ENCODE measurements at places on chromosomes 13 and 19.

DNA sequence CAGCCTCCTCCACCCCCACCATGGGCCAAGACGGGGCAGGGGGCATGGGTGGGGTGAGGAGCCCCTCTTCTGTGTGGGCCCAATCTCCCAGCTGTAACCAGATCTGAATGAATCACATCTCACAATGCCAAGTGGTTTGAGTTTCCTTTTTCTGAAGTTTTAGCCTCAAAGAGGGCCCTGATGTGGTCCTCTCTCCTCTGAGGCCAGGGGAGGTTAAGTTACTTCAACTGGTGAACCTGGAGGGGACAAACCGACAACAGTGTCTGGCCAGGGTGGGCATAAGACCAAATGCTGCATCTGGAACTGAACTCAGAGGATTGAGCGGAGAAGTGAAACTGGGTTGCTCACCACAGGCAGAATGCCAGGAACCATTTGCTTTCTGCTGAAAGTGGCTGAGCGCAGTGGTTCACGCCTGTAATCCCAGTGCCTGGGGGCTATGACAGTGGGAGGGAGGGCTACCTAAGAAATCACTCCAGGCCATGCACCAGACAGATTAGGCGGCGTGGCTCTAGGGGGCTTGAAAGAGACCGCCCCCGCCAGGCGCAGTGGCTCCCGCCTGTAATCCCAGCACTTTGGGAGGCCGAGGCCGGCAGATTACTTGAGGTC, 15.4 kb upstream of the IRGC start:
- H3K4me3 ChIP-seq: peak overlapping the region; percentile 86
- peaks cover 2% of the 10 kb centered on the region for H3K36me3 ChIP-seq
- H3K27me3 ChIP-seq: peaks cover 23% of the 10 kb centered on the region

DNA sequence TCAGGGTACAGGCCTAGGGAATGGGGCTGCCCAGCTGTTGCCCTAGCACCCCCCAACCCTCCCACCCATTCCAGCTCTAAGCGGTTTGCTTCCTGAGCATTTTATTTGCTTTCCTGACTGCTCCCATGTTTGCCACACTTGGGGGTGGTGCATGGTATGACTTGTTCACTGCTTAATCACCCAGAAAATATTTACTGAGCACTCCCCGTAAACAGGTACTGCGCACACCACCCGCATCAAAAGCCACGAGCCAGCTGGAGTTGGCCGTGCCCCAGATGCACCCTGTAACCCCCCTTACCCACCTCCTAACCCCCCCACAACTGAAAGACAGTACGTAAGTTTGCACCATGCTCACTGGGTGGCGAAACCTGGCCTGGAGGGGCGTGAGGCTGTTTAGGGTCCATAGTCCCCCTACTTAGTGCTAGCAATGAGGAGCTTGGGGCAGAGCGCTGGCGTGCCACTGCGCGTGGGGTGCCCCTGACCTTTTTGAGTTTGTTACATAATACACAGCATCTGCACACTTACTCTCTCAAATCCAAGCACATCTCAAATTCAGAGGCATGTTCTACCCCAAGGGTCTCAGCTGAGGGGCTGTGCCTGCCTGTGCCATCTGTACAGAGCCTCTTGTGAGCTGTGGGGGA, 29.8 kb downstream of the DPF1 start:
- H3K27ac ChIP-seq: no peak overlapping the region
- no peak overlapping the region for H3K4me3 ChIP-seq
- no peaks in the 10 kb centered on the region for H3K27me3 ChIP-seq
- DNase-seq: no peak
- H3K36me3 ChIP-seq: no peaks in the 10 kb centered on the region
- no peaks in the 10 kb centered on the region for H3K4me1 ChIP-seq

- H3K27me3 ChIP-seq: no peaks in the 10 kb centered on the region
- H3K4me3 ChIP-seq: no peak overlapping the region
- peaks cover 43% of the 10 kb centered on the region for H3K36me3 ChIP-seq
- peaks cover 39% of the 10 kb centered on the region for H3K4me1 ChIP-seq
- no peak overlapping the region for H3K27ac ChIP-seq
- no peak for DNase-seq
Observed at GRCh38 chr13:49499889-49500660, 4.3 kb downstream of the PHF11 start.

DNA sequence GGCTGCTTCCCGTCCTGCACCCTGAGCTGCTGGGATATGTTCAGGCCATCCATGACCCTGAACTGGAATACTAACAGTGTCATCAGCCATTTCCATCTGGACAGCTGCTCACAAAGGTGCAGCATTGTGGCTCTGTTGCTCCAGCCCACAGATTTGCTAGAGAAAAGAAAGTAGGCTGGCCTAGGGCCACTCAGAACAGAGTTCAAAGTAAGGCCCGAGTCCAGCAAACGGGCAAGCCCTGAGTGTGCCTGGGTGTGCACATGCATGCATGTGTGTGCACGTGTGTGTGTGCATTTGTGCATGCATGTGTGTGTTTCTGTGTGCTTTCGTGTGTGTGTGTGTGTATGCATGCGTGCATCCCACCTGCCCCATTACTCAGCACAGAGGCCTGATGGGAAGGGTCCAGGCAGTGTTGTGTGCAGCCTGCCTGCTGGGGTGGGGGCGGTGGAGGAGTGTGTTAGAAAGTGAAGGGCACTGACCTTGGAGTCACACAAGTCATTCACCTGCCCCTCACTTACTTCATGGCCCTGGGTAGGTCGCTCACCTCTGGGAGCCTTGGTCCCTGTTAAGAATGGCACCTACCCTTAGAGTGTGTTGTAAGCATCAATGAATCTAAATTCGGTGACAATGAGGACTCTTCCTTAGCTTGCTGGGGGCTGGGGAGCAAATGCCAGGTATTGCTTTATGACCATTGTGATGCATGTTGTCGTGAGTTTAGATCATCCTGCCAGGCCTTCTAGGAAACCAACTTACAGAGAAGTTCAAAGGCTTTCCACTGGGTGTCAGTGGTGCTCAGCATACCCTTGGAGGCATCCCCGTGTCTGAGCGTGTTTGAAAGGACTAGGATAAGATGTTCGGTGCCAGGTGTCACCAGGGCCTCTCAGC, 53.2 kb downstream of the GPR12 start:
- no peak overlapping the region for H3K4me3 ChIP-seq
- peaks cover 2% of the 10 kb centered on the region for H3K27me3 ChIP-seq
- no peak overlapping the region for H3K27ac ChIP-seq
- no peaks in the 10 kb centered on the region for H3K4me1 ChIP-seq

- H3K4me1 ChIP-seq: no peaks in the 10 kb centered on the region
- DNase-seq: no peak
- no peaks in the 10 kb centered on the region for H3K27me3 ChIP-seq
- no peak overlapping the region for H3K4me3 ChIP-seq
- no peaks in the 10 kb centered on the region for H3K36me3 ChIP-seq
Observed at GRCh38 chr13:66154976-66155375, 1075.2 kb downstream of the PCDH9 start.

- H3K36me3 ChIP-seq: peaks cover 42% of the 10 kb centered on the region
- peaks cover 35% of the 10 kb centered on the region for H3K4me1 ChIP-seq
- no peaks in the 10 kb centered on the region for H3K27me3 ChIP-seq
- no peak overlapping the region for H3K4me3 ChIP-seq
- DNase-seq: no peak
Observed at GRCh38 chr13:20002787-20003186, 44.3 kb downstream of the ZMYM2 start.

DNA sequence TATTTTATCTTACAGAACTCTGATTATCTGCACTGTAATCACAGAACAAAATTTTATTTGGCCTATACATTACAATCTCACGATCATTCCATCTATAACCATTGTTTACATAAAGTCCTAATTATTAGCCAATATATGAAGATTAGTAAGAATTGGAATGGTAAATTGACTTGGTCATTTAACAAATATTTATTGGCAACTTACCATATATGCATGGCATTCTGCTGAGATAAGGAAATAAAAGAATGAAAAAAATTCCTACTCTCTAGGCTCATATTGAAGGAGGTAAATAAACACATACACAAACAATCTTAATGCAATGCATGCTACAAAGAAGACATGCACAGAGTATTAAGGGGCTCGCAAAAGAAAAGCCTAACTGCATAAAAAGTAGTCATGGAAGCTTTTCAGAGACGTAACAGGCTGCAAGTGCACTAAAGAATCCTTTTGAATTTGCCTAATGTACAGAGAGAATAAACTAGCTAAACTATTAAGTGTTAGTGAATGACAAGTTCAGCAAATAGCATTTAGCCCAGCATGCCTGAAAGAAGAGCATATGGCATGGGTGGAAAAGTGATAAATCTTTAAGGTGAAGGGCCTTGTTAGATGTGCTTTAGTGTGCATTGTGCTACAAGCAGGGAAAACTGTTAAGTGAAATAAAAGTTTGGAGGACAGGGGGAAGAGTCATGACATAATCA, 1131.1 kb downstream of the PCDH9 start:
- no peak for DNase-seq
- H3K27ac ChIP-seq: no peak overlapping the region
- H3K27me3 ChIP-seq: no peaks in the 10 kb centered on the region
- no peaks in the 10 kb centered on the region for H3K36me3 ChIP-seq
- no peak overlapping the region for H3K4me3 ChIP-seq

- no peaks in the 10 kb centered on the region for H3K4me1 ChIP-seq
- no peak overlapping the region for H3K27ac ChIP-seq
- H3K4me3 ChIP-seq: no peak overlapping the region
Observed at GRCh38 chr19:15538774-15539173, 30.4 kb downstream of the CYP4F22 start.

Measured in T-helper 2 cell treated with Interferon-gamma antibody and Interleukin-4, amounts not matched to agents 5 μg/mL and 100 μg/mL, for 36 hours (primary cell).